GM12878 (cell line): ENCODE measurements at places on chromosomes 6 and 20. TPM values are rescaled to one million over a fixed set of nuclear protein-coding genes. Genes with fewer than 3 reads are reported as not detected.

PPIL6 gene
- polyA plus RNA-seq: 0.17 and 0.22 TPM in 2 replicates

OLIG3 gene
- not detected in 2 replicates for polyA plus RNA-seq

MLN gene
- polyA plus RNA-seq: not detected in 2 replicates

HAO1 gene
- polyA plus RNA-seq: not detected in 2 replicates

PRDM13 gene
- polyA plus RNA-seq: 0.04 TPM in 1 of 2 replicates, not detected in the other

CST5 gene
- not detected in 2 replicates for polyA plus RNA-seq

NKAPL gene
- 0.11 and 0.19 TPM in 2 replicates for polyA plus RNA-seq

DNA sequence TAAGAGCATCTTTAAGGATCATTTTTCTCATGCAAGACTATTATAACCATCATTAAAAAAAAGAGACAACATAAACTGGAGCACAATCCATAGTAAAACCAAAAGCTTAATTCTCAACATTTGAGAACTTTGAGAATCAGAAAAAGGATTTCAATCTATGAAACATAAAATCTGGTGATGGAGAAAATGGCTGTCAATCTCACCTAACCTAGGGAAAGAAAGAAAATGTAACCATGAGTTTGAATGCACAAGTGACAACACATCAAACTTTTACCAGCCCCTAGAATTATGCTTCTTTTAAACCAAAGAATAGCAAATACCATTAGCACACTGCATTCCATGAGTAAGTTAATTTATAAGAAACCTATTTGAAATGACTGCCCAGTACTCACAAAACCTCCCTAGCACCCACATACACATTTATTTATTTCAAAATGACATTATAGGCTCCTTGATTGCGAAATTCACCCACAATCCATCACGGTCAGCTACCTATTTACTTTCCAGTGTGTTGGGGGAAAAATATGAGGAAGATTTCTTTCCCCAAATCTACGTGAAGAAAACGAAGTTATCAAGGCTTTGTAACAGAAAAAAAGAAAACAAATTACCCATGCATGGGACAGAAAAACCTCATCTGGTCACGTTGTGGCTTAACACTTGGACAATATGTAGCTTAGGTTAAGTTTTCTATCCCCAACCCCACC, 828 bp downstream of the ASCC3 start:
- DNase-seq: no peak

- DNase-seq: no peak
Measured at GRCh38 chr6:14549304-14549770, 431.8 kb downstream of the CD83 start.

GRCh38 chr6:30880698-30881252, 3.5 kb upstream of the DDR1 start:
- no peak for DNase-seq

DNA sequence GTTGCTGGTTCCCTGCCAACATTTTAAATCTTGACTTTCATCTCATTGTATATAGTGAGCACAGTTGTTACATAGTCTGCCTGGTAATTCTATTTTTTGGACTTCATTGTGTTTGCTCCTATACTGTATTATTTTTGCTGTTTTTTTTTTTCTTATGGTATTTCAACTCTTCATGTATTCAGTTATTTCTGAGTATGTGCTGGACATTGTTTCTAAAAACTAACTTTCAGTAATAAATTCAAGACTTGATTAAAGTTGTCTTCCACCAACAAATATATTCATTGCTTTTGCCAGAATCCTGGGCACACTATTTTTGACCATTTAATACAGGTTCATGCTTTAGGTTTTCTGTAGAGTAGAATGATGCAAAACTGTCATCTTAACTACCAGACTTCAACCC, 698.3 kb downstream of the MAFB start:
- DNase-seq: no peak

DNA sequence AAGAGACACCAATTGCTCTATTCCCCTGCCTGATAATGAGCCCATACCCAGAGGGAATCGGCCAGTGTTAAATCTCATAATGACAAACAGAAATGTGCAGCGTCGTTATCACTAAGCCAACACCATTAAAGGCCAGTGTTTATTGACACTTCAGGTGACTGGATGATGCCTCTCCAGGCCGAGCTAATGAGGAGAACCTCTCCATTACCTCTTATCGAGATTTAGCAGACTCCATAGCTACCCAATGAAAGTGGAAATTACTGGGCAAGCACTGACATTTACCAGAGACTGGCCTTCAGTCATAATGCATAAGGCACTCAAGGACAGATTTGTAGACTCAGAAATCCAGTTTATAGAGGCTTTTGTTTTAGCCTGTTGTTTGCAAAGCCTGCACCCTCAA, 669.5 kb downstream of the MAFB start:
- DNase-seq: no peak

GRCh38 chr20:47656318-47656717, 129.0 kb downstream of the SULF2 start:
- DNase-seq: no peak

- no peak for DNase-seq
Measured at GRCh38 chr6:17768881-17769280, 62.2 kb upstream of the NUP153 start.

- DNase-seq: no peak
Measured at GRCh38 chr6:107493158-107494057, 3.5 kb downstream of the SOBP start.

- DNase-seq: no peak
Measured at GRCh38 chr6:111838749-111839484, 34.3 kb downstream of the FYN start.

GRCh38 chr6:119076576-119077390, 1.7 kb downstream of the FAM184A start:
- no peak for DNase-seq

DNA sequence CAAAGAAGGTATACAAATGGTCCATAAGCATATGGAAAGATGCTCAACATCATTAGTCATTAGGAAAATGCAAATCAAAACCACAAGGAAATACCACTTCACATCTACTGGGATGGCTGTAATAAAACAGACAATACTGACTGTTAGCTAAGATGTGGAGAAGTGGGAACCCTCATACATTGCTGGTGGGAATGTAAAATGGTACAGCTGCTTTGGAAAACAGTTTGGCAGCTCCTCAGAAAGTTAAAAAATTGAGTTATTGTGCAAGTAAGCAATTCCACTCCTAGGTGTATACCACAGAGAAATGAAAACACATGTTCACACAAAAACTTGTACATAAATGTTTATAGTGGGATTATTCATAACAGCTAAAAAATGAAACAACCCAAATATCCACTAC, 173.0 kb upstream of the JAG1 start:
- no peak for DNase-seq

- no peak for DNase-seq
Measured at GRCh38 chr6:31075528-31075927, 36.8 kb downstream of the C6orf15 start.

- DNase-seq: no peak
Measured at GRCh38 chr20:58495623-58496428, 19.4 kb downstream of the APCDD1L start.

GRCh38 chr6:140078561-140079125, 704.2 kb upstream of the CITED2 start:
- DNase-seq: no peak

DNA sequence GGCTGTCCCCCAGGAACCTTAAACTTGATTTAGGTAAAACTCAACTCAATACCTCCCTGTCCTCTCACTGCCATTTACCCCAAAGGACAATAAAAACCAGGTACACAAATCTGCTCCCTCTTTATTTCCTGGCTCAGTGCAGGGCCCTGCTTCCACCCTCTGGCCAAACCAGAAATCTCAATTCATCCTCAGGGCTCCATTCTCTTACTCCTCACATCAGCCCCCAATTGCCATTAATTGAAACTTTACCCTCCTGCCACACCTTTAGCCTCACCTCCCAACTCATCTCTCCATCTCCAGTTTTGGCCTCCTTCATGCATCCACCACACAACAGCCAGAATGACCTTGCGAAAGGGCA, 10.5 kb downstream of the ZBTB2 start:
- no peak for DNase-seq

DNA sequence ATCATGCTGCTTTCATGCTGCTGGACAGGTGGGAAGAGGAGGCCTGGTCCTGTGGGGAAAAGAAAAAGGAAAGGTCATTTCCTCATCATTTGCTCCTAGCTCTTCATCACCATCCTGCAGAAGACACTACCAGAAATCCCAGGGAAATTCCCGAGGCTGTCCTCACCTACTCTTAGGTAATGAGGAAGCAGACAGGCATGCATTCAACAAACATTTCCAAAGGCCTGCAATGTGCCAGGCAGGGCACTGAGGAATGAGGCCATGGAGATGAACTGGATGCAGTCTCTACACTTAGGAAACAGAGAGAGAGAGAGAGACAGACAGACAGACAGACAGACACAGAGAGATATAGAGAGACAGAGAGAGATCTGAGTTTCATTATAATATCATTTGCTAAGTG, 83.0 kb upstream of the MRPS10 start:
- no peak for DNase-seq

DNA sequence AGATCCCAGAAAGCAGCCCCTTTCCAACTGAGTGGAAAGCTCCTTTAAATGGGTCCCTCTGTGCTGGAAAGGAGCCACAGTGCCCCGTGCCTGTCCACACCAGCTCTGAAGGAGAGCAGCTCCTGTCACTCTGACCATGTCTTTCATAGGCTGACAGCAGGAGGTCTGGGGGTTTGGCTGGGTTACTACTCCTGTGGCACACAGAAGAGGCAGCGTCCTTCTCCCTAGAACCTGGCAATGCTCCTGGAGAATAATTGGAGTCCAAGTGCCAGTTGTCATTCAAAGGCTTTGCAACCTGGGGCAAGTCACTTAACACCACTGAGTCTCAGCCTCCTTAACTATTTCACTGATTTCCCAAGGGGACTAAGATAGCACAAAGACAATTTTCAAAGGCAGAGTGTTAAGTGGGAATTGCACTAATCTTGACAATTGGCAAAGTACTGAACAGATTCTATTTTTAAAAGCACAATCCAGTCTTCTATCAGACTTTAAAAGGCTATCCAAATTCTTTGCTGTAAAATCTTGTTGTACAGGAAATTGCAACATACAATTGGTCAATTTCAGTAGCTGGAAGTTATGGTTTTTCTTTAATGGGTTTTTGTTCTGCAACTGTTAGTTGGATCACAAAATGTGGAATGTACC, 457.2 kb downstream of the KIF16B start:
- no peak for DNase-seq

DNA sequence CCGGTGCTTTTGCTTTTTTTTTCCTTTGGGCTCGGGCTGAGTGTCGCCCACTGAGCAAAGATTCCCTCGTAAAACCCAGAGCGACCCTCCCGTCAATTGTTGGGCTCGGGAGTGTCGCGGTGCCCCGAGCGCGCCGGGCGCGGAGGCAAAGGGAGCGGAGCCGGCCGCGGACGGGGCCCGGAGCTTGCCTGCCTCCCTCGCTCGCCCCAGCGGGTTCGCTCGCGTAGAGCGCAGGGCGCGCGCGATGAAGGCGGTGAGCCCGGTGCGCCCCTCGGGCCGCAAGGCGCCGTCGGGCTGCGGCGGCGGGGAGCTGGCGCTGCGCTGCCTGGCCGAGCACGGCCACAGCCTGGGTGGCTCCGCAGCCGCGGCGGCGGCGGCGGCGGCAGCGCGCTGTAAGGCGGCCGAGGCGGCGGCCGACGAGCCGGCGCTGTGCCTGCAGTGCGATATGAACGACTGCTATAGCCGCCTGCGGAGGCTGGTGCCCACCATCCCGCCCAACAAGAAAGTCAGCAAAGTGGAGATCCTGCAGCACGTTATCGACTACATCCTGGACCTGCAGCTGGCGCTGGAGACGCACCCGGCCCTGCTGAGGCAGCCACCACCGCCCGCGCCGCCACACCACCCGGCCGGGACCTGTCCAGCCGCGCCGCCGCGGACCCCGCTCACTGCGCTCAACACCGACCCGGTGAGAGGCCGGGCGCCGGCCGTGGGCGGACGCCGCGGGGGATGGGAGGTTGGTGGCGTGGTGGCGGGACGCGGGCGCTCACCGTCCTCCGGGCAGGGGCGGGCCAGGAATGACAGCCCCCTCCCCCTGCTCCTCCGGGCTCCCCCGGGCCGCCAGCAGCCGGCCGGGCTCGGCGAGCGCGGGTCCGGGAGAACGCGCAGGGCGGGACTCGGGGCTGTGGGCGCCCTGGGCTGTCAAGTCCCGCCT, 606 bp downstream of the ID4 start:
- DNase-seq: no peak

- peak; percentile 30 for DNase-seq
Measured at GRCh38 chr20:8305449-8305978, 173.4 kb downstream of the PLCB1 start.
